AG09319 (cell line): ENCODE measurements at places on chromosomes 2 and 18.
A peak's percentile ranks its signal among the peaks of the same experiment; 100 is the strongest.

GRCh38 chr2:15367715-15368114, 193.4 kb downstream of the NBAS start:
- no peak for DNase-seq

- peak; percentile 22 for DNase-seq
Measured at GRCh38 chr2:44578471-44579093, 216.8 kb downstream of the CAMKMT start.

DNA sequence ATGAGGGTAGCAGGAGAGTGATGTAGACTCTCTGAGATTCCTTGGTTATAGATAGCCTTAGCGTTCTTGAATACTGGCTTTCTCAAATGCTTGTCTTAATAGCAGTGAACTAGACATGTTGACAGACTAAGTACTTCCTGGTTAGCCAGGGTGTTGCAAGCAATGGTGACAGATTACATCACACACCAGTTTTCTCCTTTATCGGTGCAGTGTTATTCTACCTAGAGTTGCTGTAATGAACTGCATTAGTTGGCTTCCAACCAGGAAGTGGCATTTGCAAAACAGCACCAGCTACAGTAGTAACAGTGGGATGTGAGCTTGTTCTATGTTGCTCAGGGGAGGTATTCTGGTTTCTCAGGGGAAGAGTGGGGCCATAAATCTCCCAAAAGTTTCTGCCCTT, 582.2 kb upstream of the DDX18 start:
- DNase-seq, result no peak

DNA sequence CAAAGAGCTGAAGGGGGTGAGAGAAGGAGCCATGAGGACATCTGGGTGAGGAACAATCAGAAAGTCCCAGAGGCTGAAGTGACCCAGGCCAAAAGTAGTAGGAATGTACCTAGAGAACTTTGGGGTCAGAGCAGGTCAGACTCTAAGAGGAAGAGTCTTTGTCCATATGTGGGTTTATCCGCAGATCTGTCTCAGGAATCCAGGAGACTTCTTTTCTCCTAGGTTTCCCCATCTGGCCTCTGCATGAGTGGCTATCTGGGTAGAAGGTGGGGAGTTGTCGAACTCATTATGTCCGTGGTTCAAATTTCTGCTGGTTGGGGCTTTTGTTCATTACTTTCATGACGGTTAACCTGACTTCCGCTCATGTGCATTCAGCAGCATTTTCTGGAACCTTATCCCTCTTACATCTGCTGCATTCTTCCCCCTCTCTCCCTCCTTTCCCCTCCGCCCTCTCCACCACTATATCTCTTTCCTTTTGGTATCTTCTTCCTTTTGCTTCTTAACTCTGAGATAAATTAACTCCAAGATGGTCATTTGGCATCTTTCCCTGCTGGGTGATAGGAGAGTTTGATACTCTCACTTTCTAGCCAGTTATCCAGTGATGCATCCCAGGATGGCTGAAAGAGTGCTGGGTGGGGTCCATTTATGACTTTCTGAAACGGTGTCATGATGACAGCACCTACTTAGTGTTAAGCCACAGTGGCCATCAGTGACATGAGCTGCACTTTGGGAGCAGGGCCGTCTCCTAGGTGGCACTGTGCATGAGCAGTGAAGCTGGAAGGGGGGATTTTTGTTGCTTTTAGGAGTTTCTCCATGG, 2.1 kb downstream of the LIPG start:
- DNase-seq, result no peak

DNA sequence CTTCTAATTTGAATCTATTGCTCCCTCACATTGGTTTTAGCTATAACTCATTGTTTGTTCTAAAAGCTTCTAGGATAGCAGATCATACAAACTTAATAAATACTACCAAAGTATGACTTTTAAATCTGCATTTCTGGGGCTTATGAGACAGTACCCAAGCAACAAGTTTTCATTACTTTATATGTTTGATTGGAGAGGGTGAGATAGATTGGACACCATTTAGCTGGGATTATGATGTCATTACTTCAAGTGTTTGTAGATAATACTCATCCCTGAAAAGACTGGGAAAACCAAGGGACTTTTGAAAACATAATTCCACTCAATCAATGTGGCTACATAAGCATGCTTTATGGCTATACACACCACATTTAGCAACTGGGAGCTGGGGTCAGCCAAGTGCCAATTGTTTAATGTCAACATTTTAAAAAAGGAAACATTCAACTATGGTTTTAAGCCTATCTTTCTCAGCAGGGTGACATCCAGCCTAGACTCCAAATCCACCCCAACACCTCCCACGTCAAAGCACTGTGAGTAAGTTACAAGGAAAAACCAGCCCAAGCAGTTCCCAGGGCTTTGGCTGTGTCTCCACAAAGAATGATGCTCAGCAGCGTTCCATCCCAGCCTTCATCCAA, 119.9 kb downstream of the ETAA1 start:
- peak; percentile 73 for DNase-seq

DNA sequence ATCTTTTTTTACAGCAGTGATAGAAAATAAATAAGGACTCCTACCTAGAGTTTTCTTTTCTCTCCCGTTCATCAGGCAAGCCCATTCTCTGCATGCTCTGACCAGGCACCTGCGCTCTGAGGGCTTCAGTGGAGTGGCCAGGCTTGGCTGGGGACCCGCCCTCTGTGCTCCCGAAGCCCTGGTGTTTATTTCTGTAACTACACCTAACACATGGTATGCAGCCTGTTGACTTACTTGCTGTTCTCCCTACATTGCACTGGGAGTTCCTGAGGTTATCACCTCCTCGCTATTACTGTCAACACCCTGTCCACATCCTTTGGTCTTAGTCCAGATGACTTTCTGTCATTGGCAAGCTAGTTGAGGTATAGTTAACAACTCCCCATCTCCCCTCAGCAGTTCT, 317.7 kb downstream of the LPIN1 start:
- DNase-seq, result no peak

- no peak for DNase-seq
Measured at GRCh38 chr2:18441583-18441982, 118.9 kb downstream of the RDH14 start.

DNA sequence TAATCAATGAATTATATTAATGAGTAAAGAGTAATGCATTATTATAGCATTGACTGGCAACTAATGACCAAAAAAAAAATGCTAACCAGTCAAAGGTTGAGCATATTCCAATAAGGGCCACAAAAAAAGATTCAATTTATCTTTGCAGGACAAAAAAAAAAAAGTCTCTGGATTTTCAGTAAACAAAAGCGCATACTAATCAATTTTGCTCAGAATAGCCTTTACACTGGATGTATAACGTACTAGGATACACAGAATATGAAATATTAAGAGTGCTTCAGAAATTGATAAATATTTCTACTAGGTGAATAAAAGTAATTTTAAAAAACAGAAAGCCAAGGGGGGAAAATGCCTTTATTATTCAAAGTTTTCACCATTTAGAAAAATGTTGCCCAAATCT, 74.4 kb downstream of the NBAS start:
- DNase-seq, result no peak

GRCh38 chr18:69980982-69981804, 33.5 kb upstream of the CD226 start:
- DNase-seq, result no peak

GRCh38 chr2:197996583-197996982, 192.2 kb downstream of the PLCL1 start:
- DNase-seq, result no peak

DNA sequence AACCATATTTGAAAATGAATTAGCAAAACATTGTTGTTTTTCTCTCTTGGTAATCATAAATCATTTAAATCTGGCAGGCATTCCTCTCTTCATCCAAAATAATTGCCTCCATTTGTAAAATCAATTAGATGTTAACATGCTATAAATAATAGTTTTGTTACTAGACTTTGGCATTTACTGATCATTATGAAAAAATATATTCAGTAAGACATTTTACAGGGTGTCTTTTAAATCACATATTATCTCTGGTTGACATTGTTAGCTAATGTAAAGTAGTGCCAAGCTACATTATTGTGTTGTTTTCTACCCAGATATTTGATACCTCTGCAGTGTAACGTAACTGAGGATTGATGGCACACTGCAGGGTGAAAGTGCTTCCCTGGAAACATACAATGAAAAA, 31.8 kb upstream of the DLX1 start:
- no peak for DNase-seq

DNA sequence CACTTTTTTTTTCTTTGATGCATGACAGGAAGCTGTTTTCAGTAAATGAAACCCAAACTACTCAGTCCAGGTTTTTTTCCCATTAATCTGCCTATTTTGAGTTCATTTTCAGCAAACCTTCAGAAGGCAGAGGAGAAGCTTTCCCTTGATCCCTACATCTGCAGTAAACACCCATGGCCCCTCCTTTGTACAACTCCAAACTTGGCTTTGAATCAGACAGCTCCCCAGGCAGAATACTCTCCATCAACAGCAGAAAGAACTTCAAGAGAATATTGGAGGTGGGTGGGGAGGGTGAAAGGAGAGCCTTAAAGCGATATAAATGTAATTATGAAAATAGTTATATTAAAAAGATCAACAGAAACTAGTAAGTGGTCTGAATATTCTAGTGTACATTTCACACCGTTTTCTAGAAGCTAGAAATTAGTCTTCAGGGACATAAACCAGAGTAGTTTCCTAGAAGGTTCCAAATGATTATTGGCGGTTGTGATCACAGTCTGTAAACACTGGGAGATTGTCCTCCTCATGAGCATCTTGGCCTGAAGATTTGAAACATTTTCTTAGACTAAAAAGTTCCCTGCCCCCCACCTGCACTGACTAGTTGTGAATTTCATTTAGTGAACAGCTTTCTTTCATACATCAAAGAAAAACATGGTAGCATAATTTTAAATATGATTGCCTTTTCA, 75.1 kb upstream of the STK39 start:
- DNase-seq, result no peak

GRCh38 chr2:122737429-122738077, 982.1 kb downstream of the TSN start:
- DNase-seq, result no peak

- DNase-seq, result no peak
Measured at GRCh38 chr2:150981826-150982225, 279.8 kb downstream of the RBM43 start.

GRCh38 chr2:197891897-197892442, 87.6 kb downstream of the PLCL1 start:
- DNase-seq, result no peak

DNA sequence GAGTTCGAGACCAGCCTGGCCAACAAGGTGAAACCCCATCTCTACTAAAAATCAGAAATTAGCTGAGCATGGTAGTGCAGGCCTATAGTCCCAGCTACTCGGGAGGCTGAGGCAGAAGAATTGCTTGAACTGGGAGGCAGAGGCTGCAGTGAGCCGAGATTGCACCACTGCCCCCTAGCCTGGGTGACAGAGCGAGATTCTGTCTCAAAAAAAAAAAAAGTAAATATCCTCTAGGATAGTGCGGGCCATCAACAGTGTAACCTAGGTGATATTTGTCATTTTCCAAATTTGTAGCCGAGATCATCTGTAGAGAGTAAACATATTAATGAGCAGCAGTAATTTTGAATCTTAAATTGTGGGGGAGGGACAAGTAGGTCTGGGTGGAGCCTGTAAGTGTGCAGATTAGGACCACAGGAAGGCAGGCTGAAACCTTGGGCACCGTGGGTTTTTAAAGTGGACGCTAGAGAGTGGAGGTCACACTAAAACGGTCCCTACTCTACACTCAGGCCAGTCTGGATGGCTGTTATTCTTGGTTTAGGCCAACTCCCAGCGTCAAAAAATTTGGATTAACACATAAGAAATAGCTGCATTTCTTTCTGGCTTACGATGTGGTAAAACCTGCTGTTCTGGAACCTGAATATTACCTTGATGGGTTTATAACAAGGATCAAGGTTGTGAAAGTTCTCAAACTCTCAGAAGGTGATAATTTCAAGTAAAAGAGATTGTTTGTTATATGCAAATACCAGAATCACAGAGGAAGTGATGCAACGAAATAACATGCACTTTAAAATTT, 22.7 kb upstream of the TET3 start:
- DNase-seq, result no peak

GRCh38 chr2:169291517-169291916, 70.8 kb downstream of the LRP2 start:
- DNase-seq, result no peak

GRCh38 chr18:77366067-77366719, 116.5 kb downstream of the GALR1 start:
- DNase-seq, result no peak

DNA sequence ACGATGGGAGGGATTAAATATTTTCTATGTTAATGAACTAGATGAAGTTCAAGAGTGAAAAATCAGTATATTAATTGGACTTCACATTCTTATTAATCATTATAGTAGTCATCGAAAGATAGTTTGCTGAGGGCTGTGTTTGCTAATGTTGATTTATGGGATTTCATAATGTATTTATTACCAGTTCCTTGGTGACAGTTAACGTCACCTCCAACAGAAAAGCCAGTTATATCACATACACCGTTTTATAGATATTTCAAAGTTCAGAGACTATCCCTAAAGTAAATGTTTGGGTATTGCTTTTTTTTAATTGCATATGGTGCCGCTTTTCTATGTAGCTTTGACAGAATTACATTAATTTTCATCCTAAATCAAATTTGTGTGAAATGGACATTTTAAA, 49.4 kb upstream of the SP5 start:
- DNase-seq, result no peak

GRCh38 chr2:17133052-17133671, 385.1 kb downstream of the RAD51AP2 start:
- no peak for DNase-seq

DNA sequence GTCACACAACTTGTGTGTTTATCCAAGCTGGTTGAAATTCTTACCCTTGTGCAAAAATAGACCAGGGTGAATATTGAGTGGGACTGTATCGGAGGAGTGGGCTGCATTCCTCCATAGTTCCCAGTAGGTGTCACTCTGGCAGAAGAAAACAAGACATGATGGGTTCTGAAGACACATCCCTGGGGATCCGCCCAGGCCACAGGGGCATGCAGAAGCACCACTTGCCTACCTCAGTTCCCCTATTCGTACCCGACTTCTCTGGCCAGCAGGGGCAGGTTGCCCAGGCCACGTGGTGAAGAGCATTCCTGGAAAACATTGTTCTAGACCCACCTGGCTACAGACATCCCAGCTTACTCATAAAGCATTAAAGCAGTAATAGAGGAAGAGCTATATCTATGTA, 168.2 kb downstream of the FAM210A start:
- DNase-seq, result no peak

GRCh38 chr2:189657867-189658266, 3.4 kb upstream of the ASNSD1 start:
- DNase-seq, result no peak

- DNase-seq, result no peak
Measured at GRCh38 chr2:39413063-39413737, 23.9 kb downstream of the MAP4K3 start.

DNA sequence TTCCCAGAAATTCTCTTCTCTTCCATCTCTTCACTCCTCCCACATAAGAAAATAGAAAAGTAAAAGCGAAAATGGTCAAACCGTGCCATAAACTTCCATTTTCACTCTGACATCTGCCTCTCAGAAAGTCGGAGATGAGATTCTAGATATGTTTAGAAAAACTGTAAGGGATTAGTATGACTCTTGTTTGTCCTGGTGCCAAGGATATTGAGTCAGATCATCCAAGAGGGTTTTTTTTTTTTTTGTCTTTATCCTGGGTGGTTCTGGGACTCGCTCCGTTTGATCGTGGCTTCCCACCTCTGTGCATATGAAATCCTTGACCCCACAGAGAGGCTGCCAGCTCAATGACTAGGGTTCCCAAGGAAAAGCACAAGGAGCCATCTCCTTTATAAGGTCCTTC, 17.3 kb downstream of the EN1 start:
- no peak for DNase-seq
